ENCODE measurements at places on chromosomes 12 and 14. TPM values are rescaled to one million over a fixed set of nuclear protein-coding genes. Genes with fewer than 3 reads are reported as not detected.

DNA sequence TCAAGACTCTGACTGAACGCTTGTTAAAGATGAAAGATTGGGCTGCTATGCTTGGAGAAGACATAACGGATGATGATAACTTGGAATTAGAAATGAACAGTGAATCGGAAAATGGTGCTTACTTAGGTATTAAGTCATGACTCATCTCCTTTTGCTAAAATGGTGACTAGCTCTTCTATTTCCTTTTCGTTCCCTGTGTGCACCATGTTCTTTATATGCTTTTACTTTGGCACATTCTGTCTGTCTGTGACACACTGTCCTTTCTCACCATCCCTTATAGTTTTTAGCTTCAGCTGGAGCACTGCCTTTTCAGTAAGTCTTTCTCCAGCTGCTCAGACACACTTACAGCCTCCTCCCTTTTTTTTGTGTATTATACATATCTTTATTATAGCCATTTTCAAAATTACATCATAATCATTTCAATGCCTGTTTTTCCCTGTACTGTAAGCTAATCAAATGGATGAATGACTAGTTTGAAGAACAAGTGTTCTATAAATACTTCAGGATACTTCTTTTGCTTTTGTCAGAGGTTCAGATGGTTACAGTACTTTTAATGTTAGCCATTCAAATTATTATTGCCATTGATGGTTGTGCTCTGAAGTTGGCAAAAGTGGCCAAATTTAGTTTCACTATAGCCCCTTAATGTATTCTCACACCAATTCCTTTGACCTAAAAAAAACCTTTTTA is 68.6 kb downstream of the MIA2 start:
- DNase-seq: no peak
- H3K36me3 ChIP-seq: peaks cover 8% of the 10 kb centered on the region
- H3K27me3 ChIP-seq: no peaks in the 10 kb centered on the region
- H3K4me3 ChIP-seq: no peak overlapping the region

GRCh38 chr12:89305373-89305772 is 46.9 kb downstream of the DUSP6 start:
- H3K4me3 ChIP-seq: no peak overlapping the region
- no peaks in the 10 kb centered on the region for H3K36me3 ChIP-seq
- DNase-seq: no peak

- no peak overlapping the region for H3K4me3 ChIP-seq
- H3K27ac ChIP-seq: no peak overlapping the region
- no peaks in the 10 kb centered on the region for H3K27me3 ChIP-seq
- peaks cover 18% of the 10 kb centered on the region for H3K36me3 ChIP-seq
- peaks cover 13% of the 10 kb centered on the region for H3K4me1 ChIP-seq
Observed at GRCh38 chr12:114680604-114681069, 3.3 kb downstream of the TBX3 start.

TMEM119 gene
- not detected for polyA plus RNA-seq

DNA sequence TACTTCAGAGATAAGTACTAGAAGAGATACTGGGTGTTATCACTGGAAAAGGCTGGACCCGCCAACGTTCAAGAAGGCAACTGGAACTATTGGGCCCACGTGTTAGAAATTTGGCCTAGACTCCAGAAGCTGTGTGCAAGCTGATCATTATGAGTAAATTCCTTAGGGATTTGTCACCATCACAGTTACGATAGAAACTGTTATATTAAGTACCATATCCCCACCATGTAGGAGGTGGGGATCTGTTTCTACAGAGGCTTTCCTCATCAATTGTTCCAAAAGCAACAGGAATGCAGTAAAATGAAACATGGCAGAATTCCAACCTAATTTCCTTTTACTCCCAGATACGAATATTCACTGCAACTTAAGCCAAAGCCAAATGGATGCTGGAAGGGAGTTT is 170.7 kb downstream of the NOVA1 start:
- no peak for DNase-seq
- no peak overlapping the region for H3K4me3 ChIP-seq
- H3K27ac ChIP-seq: no peak overlapping the region
- no peaks in the 10 kb centered on the region for H3K27me3 ChIP-seq
- H3K36me3 ChIP-seq: no peaks in the 10 kb centered on the region

GRCh38 chr12:13428538-13429265 is 232.2 kb downstream of the EMP1 start:
- H3K27ac ChIP-seq: no peak overlapping the region
- H3K27me3 ChIP-seq: no peaks in the 10 kb centered on the region
- H3K36me3 ChIP-seq: no peaks in the 10 kb centered on the region
- no peak overlapping the region for H3K4me3 ChIP-seq
- peaks cover 10% of the 10 kb centered on the region for H3K4me1 ChIP-seq

- H3K27me3 ChIP-seq: no peaks in the 10 kb centered on the region
- no peaks in the 10 kb centered on the region for H3K4me1 ChIP-seq
- DNase-seq: no peak
- H3K27ac ChIP-seq: no peak overlapping the region
- H3K4me3 ChIP-seq: no peak overlapping the region
Observed at GRCh38 chr14:69909826-69910550, 30.8 kb downstream of the SMOC1 start.

DNA sequence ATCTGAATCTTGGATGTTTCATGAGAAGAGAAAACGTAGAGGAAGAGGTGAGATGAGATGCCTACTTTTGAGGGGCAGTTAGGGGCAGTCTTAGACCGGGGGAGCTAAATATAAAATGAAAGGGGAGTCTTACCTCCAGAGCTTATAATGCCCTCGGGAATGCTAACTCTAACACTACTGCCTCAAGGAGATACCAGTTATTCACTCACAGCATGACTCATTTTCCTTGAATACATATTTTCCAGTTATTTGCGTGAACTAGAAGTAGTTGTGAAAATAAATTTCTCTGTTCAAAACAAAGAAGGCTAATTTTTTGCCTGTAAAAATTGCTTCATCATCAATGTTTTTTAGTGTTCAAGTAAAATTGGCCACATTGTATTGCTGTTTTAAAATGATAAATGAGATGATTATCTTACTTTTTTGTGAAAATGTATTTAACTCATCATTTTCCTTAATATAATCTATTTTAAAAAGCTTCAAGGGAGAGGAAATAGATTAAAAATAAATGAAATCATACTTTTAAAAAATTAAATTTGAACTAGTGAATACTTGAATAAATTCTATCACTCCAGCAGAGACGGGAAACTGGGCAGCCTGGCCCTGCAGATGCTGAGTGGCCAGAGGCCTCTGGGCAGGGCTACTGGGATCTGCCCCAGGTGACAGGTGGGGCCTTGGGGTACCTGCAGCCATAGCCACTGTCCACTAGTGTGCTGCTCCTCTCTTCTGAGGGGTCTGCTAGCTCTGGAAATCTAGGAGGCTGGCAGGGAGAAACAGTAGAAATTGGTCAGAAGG is 339.3 kb downstream of the EGLN3 start:
- no peak overlapping the region for H3K4me3 ChIP-seq
- H3K4me1 ChIP-seq: peaks cover 5% of the 10 kb centered on the region
- H3K27ac ChIP-seq: no peak overlapping the region
- H3K36me3 ChIP-seq: no peaks in the 10 kb centered on the region
- no peak for DNase-seq
- H3K27me3 ChIP-seq: no peaks in the 10 kb centered on the region

GRCh38 chr14:21529515-21529914 is 3.4 kb upstream of the SALL2 start:
- H3K4me1 ChIP-seq: peaks cover 5% of the 10 kb centered on the region
- H3K27ac ChIP-seq: no peak overlapping the region
- H3K4me3 ChIP-seq: no peak overlapping the region
- no peak for DNase-seq
- no peaks in the 10 kb centered on the region for H3K27me3 ChIP-seq
